ENCODE measurements at places on chromosomes 4 and X.
A peak's percentile ranks its signal among the peaks of the same experiment; 100 is the strongest.

GRCh38 chr4:119693126-119693525 lies 64.5 kb upstream of the PDE5A start:
- peak; percentile 30 for DNase-seq

DNA sequence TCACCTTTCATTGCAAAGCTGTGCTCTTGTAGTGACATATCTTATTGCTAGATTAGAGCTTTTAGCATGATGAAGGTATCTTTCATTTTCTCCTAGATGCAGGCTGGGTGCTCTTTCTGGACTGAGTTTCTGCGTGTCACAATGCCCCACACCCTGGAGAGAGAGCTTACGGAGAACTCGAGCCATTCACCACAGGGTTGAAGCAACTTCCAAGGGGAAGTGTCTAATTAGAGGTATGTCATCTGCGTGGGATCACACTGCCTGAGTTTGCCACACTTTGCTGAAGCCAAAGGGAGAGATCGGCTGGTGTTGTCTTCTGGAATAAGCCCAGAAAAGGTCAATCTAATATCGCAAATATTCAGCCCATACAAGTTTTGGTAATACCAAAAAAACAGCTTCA lies 179.3 kb upstream of the MBNL3 start:
- DNase-seq, result no peak

- no peak for DNase-seq
Observed at GRCh38 chr4:78567500-78568060, 16.0 kb downstream of the ANXA3 start.

DNA sequence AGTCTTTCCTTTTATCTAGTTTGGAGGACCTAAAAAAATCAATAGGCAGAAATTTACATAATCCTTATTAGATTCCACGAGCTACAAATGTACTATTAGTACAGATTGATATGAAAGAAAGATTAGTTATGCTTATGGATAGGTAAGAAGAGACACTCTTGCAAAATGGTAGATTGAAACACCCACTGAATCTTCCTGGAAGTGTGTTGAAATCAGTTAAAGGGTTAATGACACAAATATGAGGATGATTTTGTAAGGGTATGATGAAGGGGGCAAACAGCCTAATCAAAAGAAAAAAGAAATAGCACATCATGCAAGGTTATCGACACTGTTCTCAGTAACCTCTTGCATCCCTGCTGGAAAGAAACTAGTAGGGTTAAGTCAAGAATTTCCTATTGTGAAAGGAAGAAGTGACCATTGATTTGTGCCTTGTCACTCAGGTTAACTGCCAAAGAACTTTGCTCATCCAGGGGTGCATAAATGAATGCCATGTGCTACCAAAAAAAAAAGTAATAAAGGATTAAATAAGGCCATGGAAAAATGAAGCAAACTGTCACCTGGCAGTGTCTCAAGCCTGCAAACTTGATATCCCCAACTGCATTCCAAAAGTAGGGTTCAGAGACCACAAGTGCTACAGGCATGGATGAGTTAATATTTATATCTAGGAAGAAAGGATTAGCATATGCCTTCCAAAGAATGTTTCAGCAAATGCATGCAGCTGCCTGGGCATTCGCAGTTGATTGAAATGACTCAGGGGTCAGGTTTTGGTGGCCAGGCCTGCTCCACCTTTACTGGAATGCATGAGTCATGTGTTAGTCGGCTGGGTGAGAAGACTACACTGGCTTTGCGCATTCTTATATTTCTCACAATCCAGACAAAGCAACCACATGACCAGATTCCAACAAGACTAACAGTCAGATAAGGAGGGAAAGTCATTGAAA lies 78.3 kb upstream of the ATXN3L start:
- peak; percentile 98 for DNase-seq

DNA sequence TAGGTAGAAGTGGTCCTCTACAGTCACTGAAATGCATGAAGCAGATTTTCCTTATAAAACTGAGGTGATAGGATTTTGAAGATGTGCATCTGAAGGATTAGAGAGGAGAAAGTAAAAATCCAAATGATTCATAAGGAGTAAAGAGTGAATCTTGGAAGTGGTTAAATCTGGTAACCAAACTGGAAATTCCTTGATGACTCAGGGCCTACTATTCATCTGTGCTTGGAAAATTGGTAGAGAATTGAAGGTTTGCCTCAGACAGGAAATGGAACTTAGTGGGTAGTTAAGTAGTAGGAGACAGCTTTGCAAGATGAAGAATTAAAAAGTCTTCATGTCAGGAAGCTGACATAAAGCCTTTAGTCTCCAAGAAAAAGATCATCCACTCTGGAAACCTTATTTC lies 368.9 kb upstream of the CTSO start:
- DNase-seq, result peak; percentile 86

GRCh38 chrX:3518870-3519269 lies 172.4 kb upstream of the MXRA5 start:
- DNase-seq, result peak; percentile 89

GRCh38 chrX:43702079-43702524 lies 46.0 kb downstream of the MAOA start:
- no peak for DNase-seq

DNA sequence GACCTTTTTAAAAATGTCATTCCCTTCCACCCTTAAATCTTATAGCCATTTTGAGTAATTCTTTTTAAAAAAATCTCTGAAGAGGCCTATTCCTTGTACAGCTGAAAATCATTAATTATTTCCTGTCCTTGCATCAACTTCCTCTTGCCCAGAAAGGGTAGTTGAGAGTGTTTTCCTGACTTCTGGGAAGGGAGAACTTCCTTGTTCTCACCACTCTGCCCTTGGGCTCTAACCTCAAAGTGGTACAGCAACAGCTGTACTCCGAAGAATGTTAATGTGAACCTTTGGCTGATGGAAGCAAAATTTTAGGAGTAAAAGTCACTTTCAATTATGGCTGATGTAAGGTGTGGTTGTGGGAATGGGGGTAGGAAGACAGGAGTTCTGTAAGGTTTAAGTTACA lies 15.1 kb upstream of the FABP2 start:
- no peak for DNase-seq

DNA sequence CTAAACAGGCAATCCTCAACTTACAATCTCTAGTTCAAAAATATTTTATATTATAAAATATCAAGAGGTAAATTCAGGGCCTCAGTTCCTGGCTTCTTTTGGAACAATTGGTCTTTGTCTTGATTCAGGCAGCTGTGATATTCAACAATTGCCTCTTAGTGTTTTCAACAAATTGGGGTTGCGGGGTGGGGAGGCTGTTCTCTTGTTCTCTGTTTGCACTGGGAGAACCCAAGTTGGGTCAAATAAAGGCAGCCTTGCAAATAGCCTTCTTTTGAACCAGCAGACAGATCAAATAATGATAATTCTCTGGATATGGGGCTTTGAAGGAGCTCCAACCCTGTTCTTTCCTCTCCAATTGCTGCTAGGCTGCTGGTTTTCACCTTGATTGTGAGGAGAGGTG lies 142.5 kb downstream of the COL4A5 start:
- DNase-seq, result no peak

GRCh38 chr4:134298313-134298712 lies 96.7 kb upstream of the PABPC4L start:
- no peak for DNase-seq

GRCh38 chr4:55435141-55435841 lies 39.5 kb downstream of the TMEM165 start:
- DNase-seq, result peak; percentile 25

GRCh38 chr4:184267206-184267608 lies 49.5 kb upstream of the ENPP6 start:
- no peak for DNase-seq

DNA sequence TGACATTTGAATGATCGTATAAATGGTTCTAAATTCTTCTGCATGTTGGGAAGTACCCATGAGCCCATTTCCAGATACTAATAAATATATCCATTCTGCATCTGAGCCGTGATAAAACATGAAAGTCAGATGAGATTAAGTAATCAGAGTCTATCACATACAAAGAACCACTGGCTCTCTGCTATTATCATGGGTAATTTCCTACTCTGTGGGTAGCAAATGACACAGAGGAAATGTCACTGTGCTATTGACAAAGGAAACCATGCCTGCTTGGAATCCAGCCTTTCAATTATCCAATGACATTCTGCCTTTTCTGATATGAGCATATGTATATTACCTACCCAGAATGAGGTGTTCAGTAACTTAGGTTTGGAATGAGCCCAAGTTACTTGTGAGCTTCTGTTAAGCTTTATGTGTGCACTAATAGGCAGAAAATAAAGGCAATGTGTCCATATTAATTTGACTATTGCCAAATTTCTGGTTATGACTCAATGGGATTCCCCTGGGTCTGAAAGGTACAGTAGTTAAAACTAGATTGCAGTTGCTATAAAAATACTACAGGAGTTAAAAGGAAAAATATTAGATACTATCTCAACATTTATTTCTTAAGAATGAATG lies 238.7 kb upstream of the KCNIP4 start:
- no peak for DNase-seq

DNA sequence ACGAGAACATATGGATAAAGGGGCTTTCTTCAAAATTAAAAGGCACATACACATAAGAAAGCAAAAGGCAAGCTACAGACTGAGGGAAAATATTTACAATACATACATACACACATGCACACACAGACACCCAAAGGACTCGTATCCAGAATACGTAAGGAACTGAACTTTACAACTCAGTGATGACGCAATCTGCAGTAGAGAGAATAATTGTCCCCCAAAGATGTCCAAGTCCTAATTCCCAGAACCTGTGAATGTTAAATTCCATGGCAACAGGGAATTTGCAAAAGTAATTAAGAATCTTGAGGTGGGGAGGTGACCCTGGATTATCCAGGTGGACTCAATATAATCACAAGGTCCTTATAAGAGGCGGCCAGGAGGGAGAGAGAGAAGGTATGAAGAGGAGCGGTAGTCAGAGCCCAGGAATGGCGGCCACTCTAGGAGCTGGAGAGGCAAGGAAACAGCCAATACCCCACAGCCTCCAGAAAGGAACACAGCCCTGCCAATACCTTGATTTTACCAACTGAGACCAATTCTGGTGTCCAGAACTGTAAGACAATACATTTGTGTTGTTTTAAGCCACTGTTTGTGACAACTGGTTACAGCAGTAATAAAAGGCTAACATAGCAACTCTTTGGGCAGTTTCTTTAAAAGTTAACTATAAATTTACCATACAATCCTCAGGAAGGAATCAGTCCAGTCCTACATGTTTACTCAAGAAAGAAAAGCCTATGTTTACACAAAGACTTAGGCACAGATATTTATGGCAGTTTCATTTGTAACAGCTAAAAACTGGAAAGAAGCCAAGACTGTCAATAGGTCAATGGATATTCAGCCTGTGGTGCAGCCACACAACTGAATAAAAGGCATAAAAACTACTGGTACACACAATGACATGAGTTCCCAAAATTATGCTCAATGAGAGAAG lies 27.3 kb upstream of the STS start:
- DNase-seq, result peak; percentile 65

DNA sequence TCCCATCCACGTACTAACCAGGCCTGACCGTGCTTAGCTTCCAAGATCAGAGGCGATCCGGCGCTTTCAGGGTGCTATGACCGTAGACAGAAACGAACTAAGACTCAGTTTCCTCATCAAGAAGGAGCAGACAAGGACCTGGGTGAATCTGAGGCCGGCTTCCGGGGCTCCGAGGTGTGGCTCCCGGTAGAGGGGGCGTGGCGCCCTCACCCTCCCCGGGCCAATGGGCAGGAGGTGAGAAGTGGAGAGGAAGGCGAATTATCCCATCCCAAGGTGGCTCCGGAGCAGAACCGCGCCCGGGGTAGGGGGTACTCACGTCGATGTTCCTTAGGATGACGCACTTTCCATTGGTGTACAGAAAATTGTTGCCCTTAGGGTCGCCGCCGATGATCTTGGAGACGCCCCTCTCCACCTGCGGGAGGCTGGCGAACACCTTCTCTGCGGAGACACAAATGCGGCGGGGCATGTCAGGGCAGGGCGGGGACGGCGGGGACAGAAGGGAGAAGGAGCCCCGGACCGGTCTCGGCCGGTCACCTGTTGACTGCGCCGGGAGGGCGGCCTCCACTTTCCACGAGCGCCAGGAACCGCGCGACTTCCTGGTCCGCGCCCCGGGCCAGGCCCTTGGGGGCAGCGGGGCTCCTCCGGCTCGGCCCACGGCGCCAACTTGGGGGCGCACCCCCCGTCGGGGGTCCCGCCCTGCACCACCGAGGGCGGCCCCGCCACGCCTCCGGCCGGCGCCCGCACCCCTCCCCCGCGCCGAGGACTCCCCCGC lies 616 bp downstream of the WDR1 start:
- DNase-seq, result peak; percentile 45

GRCh38 chrX:30935985-30936384 lies 46.9 kb upstream of the TAB3 start:
- DNase-seq, result peak; percentile 11
